Suppressor macrophage treated with lipopolysaccharide for 1 hour (primary cell): ENCODE measurements at places on chromosomes 7 and 10.

GRCh38 chr7:35874886-35875285, 74.0 kb downstream of the SEPTIN7 start:
- DNase-seq, result no peak

DNA sequence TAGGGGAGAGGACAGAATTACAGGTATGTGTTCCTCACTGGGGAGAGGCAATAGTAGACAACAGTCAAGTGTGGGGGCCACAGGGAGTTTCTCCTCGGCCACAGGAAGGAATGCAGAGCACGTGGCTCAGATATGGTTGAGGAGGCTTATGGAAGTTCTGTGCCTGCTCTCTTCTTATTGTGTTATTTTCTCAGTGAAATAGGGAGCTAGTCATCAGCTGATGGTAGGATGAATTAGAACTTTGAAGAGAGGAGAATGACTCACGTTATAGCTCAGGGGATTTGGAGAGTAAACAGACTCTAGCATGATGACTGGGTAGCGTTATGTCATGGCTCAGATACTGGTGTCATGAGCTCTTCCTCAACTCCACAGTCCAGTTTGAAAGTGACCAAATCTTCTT, 308.3 kb upstream of the IGFBP3 start:
- DNase-seq, result no peak

DNA sequence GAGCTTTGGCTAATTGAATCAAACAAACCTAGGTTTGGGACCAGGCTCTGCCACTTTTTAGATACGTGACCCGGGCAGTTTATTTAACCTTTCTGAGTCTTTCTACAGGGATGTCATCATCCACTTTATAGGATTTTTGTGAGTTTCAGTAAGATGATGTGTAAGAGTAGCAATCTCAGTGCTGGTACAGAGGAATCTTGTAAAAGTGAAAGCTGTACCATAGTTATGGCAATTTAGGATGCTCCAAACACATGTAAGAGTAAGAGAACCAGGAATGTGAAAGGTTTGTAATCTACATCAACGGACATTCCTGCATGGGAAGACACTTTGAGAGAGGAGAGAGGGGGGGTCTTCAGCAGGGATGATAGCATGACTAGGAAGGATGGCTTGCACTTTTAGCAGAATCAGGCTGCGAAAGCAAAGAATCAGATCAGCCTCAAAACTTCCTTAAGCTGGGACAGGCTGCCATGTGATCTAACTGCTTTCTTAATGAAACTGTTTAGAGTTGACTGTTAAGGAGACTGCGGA, 968 bp downstream of the NOLC1 start:
- DNase-seq, result no peak

DNA sequence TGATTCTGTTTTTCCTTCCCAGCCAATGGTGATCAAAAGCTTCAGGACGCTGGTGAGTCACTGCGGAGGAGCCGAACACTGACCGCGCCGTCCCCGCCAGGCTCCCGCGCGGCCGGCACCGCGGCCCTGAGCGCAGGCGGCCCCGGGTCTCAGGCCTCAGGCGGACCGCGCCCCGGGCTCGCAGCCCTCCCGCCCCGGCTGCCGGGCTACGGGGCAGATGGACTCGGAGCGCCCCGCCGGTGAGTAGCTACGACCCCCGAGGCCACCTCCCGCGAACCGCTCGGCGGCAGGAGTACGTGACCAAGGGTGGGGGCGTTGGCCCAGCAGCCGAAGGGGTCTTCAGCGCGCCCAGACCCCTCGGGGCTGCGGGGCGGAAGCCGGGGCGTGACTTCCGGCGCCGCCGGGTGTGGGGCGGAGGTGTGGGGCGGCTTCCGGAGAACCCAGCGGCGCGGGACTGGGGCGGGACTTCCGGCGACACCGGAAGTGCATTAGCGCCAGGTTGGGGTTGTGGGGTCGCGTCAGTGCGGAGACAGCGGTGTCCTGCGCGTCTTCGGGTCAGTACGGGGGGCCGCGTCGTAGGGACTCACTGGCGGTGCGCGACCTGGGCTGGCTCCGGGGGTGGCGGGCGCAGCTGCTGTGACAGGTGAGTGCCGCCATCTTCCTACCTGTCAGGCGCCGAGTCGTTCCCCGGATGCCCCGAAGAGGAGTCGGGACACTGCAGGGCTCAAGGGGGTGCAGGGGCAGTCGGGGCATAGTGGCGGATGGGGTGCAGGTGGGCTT, at the start of gene WDR37:
Gene WDR37, plus strand, starts transcription at position 60 of the 780 bp plus-strand sequence. CDS start 15,771 bp downstream, outside the sequence.
- peak; percentile 88 for DNase-seq

GRCh38 chr7:18344536-18344935, 151.0 kb upstream of the HDAC9 start:
- no peak for DNase-seq

DNA sequence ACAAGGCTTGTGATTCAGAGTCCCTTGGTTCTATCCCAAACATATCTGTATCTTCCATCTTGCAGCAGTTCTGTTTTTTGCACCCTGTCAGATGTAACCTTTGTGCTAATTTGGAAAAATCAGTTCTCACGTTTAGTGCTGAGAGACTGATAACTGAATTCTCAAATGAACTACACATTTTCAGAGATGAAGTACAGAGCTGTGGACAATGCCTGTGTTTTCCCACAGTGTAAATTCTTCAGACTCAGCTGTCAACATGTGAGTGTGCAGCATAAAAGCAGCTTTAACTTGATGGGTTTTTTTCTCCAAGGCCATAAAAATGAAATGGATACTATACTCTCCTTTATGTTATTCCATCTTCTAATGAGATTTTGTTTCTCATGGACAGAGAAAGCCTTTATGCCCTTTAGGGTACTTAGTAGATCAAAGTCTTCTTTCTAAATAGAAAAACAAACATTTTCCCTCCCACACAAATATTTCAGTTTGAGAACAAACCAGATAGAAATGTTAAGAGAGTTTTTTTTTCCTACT, 150.9 kb downstream of the SEMA3A start:
- no peak for DNase-seq

DNA sequence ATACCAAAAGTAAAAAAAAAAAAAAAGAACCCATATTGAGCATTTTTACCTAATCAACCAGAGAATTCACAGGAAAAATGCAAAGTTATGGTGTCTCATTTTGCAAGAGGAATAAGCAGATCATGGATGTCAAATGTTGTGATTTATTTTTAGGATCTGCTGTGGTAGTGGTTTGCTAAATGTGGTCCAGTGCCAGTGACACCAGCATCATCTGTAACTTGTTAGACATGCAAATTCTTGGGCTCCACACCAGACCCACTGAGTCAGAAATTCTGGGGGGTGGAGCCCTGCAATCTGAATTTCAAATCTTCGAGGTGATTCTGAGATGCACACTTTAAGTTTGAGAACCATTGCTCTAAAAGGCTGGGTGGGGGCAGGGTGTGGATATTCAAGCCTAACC, 30.1 kb upstream of the ZEB1 start:
- no peak for DNase-seq

DNA sequence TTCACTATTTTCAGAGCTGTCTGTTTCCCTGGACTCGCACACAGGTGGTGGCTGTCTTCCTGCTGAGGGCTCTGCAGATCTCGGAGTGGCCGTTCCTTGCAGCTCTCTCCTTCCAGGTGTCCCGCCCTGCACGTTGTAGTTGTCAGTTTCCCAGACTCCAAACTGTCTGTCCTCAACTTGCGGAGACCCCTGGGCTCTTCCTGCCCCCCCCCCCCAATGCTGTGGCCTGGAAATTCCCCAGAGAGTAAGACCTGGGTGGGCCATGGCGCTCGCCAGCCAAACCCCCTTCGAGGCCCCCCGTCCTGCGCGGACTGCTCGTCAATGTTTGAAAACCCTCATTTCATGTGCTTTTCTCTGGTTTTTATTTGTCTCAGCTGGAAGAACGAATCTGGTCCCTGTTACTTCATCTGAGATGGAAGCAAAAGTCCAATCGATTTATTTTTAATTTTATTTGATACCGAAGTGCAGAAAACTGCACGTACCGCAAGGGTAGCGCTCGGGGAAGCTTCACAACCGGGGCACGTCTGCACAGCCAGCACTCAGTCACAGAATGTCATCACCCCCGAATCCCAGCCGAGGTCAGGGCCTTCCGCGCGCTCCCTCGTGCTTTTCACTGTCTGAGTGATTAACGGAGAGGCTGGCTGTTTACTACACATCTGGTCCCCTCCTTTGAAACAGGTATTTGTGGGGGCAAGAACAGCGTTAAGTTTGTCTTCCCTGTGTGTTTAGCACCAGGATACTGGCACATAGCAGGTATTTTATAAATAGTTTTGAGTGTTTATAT, 46.4 kb upstream of the NKX6-2 start:
- DNase-seq, result no peak

GRCh38 chr7:147053746-147054145, 937.1 kb downstream of the CNTNAP2 start:
- no peak for DNase-seq

GRCh38 chr10:78832281-78832680, 236.5 kb upstream of the ZMIZ1 start:
- no peak for DNase-seq

DNA sequence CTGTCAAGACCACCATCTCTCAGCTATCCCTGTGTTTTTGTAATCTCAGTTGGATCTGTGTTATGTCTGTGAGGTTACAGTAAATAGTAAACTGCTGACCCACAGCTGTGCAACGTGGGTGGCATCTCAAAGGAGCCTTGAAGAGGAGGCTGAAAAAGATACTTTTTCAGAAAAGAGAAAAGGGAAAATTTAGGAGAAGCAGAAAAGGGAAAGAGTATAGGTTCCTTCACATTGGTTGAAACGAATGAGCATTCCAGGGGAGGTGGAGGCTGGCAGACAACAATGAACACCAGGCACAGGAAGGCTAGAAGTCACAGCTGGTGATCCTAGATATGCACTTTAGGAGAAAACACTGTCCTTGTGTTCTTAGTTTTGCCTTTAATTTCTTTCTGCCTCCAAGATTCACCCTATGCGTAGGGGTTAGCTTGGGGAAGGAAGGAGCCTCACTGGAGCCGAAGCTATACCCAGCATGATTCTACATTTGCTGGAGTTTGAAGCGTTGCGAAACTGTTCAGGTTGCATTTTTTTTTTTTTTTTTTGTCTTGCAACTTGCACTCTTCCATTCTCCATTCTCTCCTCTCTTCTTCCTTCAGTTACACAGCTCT, 18.3 kb downstream of the CPED1 start:
- no peak for DNase-seq

- no peak for DNase-seq
Observed at GRCh38 chr7:140714331-140715040, 18.0 kb downstream of the NDUFB2 start.

- no peak for DNase-seq
Observed at GRCh38 chr10:10680496-10680895, 337.2 kb upstream of the CELF2 start.

- DNase-seq, result no peak
Observed at GRCh38 chr7:108684629-108685028, 115.0 kb downstream of the DNAJB9 start.

DNA sequence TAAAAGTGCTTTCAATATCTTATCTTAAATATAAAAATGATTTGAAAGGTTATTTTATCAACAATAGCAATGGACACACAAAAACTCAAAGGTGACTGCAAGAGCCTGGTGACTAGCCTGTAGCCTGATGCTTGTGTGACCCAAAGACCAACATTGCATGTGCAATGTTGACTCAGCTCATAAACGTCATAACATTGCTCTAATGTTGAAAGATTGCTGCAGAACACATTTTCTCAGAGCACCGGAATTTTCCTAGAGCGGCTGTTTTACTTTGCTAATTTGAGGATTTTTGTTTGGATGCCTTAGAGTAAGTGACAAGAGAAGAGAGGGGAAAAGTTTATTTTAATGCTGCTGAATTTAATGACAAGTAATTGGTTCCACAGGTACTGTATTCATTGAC, 107.1 kb downstream of the RAB18 start:
- no peak for DNase-seq

DNA sequence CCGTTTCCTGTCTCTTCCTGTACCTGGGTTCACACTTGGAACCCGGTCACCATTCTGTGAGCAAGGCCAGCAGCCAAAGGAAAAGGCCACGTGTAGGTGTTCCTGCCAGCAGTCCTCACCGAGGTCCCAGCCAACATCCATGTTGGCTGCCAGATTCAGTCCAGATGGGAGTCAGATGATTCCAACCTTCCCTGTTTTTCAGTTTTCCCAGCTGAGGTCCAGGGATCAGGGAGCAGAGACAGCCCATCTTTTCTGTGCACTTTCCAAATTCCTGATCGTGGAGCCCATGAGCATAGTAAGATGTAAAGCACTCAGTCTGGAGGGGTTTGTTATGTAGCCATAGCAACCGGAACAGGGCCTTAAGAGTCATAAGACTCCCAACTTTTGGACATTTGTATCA, 3.9 kb upstream of the PVRIG start:
- DNase-seq, result no peak

- no peak for DNase-seq
Observed at GRCh38 chr10:42691361-42692120, 53.2 kb upstream of the ZNF33B start.

DNA sequence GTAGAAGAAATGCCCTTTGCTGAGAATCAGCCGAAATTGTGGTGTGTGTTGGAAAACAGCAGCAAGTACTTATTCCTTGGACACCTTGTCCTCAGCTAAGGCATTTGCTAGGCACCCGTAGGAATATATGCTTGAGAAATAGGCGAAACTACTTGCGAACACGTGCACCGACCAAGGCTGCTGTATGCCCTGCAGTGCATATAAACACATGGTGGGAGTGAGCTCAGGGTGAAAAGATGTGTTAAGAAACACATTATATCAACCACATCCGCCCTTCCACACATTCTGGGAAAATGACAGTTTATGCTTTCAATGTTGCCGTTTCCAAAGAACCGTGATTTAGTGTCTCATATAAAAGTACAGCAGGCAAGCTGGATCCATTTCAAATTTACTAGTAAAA, 199.2 kb downstream of the JCAD start:
- no peak for DNase-seq

- DNase-seq, result no peak
Observed at GRCh38 chr10:69663369-69663947, 33.4 kb downstream of the FAM241B start.

GRCh38 chr10:4234661-4235060, 449.7 kb upstream of the KLF6 start:
- DNase-seq, result peak; percentile 36

DNA sequence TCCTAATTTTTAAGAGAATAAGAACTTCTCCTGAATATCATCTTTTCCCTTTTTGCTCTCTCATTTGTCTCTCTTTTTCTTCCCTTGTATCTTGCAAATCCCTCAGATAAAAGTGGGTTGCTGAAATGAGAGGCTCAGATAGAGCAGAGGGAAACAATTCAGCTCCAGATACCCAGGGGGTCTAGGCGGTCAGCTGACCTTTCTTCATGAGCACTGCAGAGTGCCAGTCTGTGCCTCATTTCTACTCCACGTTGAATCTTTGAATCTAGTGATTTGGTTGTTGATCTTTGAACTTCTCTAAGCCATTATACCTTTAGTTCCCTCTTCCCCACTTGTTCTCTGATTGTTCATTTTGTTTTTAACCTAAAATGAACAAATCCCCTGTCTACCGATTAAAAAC, 572.6 kb downstream of the PTPRN2 start:
- DNase-seq, result no peak
